ENCODE measurements at places on chromosomes 11 and 22.

DNA sequence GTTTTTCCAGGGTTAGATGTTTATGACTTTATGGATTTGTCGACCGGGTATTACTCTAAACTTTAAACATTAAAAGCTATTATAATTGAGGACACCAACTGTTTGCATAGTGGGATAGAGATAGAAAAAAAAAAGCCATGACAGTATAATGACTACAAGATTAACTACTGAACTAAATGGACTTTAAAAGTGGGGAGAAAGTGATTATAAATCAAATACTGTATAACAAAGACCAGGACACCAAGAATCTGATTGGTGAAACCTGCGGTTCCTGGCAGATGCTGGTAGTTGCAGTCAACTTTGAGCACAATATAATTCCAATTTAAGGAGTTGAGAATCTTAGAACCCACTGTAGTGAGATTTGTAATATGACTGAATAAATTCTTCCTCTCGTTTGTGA is 2.5 kb downstream of the CRKL start:
- DNase-seq = no peak

- no peak for DNase-seq
These were observed 499.6 kb downstream of the MIAT start for GRCh38 chr22:27156821-27157489.

DNA sequence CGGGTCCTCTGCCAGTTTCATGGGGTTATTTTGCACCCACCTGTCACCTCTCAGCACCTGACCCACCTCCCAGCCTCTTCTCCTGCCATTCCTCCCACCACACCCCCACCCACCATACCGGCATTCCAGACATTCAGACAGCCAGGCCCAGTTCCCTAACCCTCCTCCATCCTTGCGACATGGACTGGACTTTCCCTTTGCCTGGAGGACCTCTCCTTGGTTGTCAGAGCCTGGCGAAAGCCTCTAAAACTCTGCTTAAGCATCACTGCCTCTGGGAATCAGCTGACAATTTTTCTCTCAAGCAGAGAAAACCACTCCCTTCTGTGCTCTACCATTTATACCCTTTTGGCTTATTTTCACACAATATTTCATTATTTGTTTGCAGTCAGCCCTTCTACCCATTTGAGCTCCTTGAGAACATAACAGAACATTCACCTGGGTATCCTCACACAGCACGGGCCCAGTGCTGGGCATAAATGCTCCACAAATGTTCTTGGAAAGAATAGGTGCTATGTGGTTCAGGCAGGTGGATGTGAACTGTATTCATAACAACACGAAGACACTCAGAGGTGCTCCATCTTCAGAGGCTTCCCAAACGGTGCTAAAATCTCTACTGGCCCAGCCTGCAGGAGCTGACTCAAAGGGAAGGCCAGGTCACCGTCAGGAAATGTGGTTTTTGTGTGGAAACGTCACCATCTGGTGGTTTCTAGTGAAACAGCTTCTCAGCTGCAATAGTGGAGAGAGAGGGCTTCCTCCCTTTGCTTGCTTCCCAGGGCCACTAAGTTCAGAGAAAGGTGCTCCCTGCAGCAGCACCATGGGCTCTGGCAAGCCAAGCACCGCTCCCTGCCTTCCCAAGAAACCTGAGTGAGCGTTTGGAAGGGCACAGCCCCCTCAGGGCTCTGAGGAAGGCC is 10.4 kb downstream of the SPATA19 start:
- DNase-seq = no peak

DNA sequence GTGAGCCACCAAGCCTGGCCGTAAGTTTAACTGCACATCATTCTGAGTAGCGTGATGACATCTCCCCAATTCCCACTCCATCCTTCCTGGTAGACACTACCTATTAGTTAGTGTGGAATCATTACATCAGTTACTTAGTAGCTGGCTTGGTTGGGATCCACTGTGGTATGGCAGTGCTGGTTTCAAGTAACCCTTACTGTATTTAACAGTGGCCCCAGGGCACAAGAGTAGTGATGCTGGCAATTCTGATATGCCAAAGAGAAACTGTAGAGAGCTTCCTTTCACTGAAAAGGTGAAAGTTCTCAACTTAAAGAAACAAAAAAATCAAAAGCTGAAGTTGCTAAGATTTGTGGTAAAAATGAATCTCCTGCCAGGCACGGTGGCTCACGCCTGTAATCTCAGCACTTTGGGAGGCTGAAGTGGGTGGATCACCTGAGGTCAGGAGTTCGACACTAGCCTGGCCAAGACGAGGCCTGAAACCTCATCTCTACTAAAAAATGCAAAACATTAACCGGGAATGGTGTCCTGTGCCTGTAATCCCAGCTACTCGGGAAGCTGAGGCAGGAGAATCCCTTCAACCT is 27.2 kb downstream of the RHOD start:
- no peak for DNase-seq

DNA sequence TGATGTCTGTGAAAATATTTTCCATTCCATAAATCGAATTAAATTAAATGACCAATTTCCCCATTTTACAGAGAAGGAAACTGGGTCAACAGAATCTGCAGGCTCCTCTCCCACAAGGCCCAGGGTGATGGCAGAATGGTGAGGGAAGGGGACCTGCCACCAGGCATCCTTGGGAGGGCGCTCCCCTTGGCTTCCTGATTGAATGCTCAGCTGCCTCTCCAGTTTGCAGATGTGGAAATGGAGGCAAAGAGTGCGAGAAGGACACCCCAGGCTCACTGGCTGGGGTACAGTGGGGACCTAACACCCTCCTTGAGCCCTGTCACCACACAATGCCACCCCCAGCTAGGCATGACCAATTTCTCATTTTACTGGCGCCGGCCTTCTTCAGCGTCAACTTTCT is 28.5 kb upstream of the CSNK1E start:
- no peak for DNase-seq

GRCh38 chr11:117172724-117173421 is 5.7 kb upstream of the SIDT2 start:
- DNase-seq = no peak

- DNase-seq = peak; percentile 40
These were observed 29.7 kb upstream of the SORL1-AS1 start for GRCh38 chr11:121482231-121483129.

DNA sequence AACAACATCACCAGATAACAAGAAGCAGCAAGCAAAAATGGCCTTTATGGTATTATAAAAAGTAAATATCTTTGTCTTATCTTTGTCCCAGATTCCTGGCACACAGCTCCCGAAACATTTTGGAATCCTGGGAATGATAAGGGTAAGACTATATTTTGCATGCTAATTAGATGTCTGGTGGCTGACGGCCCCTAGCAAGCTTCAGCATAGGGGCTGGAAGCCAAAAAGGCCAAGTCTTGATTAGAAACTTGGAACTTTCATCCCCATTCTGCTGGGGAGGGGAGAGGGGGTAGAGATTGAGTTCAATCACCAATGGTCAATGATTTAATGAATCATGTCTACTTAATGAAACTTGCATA is 38.2 kb upstream of the EED start:
- DNase-seq = no peak

GRCh38 chr11:22633354-22633902 is 7.8 kb upstream of the FANCF start:
- no peak for DNase-seq

- DNase-seq = no peak
These were observed 39.2 kb downstream of the TMEM135 start for GRCh38 chr11:87076874-87077429.
